ENCODE measurements at places on chromosomes 16 and 17.

DNA sequence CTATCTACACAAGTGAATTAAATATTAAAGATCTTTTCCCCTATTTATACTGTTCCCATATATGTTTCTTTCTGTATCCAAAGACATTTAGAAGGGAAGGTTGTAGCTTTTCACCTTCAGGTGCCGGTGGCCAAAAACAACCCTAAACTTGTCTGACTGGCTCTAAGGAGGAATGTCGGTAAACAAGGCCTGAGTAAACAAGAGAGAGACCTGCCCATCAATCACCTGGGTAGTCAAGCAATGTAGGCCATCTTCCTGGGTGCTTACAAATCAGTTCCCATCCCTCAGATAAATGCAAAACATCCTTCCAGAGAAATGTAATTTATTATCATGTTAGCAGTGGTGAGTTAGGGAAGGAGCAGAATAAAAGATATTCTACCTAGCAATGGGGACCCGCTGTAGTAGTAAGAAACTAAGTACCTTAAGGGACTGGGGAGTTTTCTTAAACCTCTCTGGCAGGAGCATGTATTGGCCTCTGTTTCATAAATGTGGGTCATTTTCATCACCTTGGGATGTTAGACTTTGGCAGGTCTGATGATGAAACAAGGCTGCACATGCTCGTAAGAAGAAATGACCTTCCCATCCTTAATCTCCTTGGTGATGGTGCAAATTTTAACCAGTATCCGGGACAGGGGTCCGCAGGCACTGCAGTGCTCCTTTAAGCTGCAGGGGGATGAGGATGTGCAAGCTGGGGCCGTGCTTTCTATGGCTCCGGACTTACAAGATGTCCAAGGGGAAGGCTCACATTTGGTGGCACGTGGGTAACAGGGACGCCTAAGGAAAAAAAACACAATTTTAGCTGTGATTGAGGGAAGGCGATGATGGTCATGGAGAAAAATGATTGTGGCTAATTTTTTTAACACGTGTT is 8.4 kb downstream of the KRT39 start:
- no peak for DNase-seq

DNA sequence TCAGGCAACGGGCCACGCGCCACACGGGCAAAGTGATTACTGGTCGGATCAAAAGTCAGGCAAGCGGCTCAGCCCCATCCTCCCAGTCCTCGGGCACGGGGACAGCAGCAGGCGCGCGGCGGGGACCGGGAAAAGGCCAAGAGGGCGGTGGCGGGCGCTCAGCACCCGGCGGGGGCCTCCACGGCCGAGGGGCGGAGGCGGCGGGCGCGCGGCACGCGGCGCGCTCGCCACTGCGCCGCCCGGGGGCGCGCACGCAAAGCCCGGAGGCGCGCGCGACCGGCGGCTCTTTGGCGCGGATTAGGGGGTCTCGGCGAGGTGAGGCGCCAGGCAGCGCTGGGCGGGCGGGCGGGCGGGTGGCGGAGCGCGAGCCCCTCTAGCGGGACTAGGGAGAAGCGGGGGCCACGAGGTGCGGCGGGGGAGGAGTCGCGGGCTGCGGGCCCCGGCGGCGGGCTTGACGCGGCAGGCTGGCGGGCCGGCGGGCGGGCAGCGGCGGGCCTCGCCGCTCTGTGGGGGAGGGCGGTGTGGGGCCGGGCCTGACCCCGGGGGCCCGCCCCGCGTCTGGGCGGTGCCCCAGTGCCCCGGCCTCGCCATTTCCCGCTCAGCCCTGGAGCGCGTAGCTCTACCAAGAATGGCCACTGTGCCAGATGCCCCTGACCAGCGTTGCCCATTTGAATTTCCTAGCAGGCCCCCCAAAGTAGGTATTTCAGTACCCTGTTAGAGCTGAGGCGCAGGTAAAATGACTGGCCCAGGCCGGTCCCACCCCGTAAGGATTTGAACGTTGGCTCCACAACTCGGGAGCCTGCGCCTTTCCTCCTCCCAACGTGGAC is at the start of the genes ACACA and TADA2A:
TSS of gene ACACA (minus strand) at position 202 of the 827 bp plus-strand sequence. CDS start 537 bp downstream, outside the sequence.
TSS of gene TADA2A (plus strand) at position 252 of the 827 bp plus-strand sequence. CDS start 4,480 bp downstream, outside the sequence.
- peak; percentile 86 for DNase-seq

- no peak for DNase-seq
These were observed 15.6 kb downstream of the SPG7 start for GRCh38 chr16:89523680-89524344.

DNA sequence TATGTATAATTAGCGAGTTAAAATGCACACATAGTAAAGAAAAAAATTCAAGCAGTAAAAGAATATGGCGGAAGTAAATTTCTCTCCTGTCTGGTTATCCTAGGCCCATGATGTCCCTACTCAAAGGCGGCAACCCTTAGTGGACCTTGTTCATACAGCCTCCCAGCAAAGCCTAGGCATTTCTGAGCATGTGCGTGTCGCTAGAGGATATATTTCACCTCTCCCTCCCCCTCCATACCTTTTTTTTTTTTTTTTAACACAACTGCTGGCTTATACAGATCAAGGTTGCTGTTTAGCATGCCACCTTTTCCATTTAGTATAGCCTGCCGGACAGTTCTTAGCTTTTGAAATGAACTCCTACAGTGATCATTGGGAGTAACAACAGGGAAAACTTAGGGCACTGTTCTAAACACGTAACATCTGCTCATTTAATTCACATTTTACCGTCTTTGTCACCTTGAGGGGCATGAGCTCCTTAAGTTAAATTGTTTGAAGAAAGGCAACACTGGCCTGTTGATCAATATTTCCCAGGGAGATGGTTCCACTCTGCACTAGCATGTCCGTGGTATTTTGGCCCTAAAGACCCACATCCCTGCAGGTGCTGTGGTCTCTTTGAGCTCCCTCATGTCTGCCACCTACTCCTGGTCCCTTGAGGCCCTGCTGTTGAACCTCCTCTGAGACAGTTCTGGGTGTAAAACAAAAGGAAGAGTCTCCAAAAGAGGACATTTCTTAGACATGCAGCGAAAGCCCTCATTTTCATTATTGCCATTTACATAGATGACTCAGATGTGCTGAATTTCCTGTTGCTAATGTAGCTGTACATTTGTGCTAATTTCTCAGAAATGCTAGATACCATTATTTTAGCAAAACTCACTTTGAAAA is 4.1 kb upstream of the TNFRSF13B start:
- peak; percentile 85 for DNase-seq

DNA sequence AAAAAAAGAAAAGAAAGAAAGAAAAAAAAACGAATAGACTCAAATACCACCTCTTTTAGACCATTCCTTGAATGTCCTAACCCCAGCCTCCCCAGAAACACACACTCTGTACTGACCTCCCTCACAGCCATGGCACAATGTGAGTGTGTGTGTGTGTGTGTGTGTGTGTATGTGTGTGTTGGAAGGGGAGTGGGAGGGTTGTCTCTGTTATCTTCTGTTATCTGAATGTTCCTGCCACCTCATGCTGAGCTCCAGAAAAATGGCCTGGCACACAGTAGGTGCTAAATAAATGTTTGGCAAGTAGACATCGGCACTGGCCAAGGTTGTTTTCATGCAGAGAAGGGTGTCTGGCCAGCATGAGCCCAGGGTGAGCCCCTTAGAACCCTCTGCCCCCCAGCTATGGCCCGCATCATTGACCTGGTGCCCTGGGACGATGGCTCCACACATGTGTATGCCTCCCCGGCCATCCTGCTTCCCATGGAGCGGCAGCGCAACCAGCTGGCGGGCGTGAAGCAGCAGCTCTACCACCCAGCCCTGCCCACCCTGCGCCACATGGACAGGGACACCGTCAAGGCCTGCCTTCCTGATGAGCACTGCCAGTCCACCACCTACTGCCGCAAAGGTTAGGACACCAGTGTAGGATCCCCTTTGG is 6.6 kb upstream of the CNGB1 start:
- DNase-seq: no peak

DNA sequence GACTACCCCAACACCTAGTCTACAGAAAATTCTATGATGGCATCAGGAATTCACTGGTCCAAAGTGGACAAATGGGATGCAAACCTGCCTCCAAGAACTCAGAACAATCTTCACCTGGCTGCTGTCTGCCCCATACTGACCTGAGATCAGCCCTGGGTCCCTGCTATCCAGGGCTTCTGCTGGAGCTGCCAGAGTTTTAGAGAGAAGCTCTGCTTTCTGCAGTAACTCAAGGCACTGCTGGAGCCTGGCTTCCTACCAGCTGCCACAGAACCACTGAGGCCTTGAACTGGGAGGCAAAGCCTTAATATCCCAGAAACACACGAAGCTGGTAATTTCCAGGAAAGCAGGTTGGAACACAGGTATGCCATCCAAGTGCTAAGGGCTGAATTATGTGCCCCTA is 7.5 kb downstream of the TMEM170A start:
- DNase-seq: no peak

DNA sequence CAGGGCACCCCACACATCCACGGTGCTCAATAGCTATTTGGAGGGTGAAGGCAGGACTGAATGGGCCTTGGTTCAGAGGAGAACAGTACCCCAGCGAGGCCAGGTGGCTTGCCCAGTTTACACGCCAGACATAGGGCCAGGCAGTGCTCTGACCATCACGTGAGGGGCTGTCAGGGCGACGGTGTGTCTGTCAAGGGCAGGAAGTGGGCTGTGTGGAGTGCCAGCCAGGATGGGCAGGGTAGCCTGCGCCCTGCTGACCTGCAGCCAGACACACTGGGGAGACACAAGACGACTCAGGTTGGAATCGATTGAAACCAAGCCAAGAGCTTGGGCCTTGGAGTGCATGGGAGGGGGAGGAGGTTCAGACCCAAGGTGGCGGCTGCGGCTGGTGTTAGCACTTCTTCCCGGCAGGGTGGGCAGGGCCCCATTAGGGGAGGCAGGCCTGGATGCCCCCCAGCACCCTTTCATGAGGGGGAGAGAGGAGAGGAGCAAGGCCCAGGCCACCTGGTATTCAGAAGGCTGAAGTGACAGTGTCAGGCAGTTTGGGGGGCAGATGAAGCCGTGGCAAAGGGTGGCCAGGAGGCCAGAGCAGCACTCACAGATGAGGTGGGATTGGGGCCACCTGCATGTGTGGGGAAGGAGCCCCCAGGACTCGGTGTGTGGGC is 68.2 kb downstream of the SREBF1 start:
- no peak for DNase-seq

DNA sequence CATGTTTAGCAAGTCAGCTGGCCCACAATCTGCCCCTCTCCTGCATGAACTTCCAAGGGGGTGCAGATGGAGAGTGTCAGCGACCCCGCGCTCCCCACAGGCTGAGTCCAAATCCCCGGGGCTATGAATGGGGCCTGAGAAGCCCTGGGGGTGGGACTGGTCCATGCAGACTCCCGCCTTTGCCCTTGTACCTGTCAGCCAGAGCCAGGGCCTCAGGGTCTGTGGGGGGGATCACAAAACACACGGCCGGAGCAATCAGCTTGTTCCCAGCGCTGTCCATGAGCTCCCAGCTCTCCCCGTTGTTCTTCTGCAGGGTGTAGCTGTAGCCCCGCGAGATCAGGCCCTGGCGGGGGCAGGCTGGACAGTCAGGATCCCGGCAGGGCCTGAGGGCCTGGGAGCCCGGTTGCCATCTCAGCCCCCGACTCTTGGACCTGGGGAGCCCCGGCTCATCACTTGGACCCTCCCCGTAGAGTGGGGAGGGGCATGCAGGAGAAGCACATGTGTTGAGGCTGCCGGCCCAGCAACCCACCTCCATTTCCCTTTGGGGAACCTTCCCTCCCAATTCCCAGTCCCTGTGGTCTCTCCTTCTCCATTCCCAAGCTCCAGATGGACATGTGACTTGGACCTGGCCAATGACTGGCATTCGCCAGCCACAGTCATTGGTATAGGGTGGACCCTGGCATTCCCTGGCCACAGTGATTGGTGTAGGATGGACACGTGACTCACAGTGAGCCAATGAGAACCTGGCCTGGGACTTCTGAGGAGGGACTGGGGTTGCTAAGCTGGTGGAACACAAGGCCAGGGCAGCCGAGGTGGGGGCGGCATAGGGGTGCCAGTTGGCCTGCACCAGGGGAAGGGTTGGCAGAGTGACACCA is 42.4 kb downstream of the PPL start:
- no peak for DNase-seq

GRCh38 chr16:65698791-65699321 is 577.0 kb upstream of the CDH11 start:
- no peak for DNase-seq

DNA sequence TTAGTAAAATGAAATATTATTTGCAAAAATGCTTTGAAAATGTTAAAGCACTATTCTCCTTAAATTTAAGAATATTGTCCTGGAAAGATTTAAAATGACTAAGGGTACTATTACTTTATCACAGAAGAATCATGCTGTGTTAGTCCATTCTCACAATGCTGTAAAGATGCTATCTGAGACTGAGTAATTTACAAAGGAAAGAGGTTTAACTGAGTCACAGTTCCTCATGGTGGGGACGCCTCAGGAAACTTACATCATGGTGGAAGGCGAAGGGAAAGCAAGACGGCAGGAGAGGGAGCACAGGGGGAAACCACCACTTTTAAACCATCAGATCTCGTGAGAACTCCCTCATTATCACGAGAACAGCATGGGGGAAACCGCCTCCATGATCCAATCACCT is 245.6 kb downstream of the IRX3 start:
- no peak for DNase-seq

DNA sequence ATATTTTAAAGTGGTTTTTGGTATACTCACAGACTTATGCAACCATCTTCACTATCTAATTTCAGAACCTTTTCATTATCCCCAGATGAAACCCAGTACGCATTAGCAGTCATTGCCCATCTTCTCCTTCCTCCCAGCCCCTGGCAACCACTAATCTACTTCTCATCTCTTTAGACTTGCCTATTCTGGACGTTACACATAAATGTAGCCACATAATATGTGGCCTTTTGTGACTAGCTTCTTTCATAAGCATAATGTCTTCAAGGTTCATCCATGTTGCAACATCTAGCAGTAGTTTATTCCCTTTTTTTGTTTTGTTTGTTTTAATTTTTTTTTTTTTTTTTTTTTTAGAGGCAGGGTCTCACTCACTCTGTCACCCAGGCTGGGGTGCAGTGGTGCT is 28.5 kb upstream of the C17orf107 start:
- no peak for DNase-seq

DNA sequence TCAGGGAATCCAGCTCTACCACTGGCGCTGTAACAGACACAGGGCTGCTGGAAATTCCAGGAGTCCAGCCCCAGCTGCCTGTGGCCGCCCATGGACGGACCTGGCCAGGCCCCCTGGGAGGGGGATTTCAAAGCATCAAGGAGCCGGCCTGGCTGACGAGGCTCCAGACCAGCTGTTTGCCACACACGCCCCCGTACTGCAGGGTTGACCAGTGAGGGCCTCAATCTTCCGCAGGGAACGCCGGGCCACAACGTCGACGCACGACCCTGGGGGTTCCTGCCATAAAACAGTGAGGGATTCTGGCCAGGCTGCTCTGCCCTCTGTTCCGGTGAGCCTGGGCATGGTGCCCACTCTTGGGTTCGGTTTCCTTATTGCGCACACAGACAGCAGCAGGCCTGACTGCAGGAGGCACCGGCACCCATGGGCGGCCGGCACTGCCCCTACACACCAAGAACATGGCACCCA is 3.7 kb downstream of the LMF1 start:
- no peak for DNase-seq

Data from OCI-LY7 (cell line).